ENCODE measurements at places on chromosomes 7 and 10. TPM values are rescaled to one million over a fixed set of nuclear protein-coding genes. Genes with fewer than 3 reads are reported as not detected.

PPRC1 gene
- total RNA-seq = 20.8 TPM

STK31 gene
- 1.0 TPM for total RNA-seq

UPK3B gene
- 3.3 TPM for total RNA-seq

BAG3 gene
- 65.9 TPM for total RNA-seq

HKDC1 gene
- total RNA-seq = 41.2 TPM

EVX1 gene
- not detected for total RNA-seq

- DNase-seq = no peak
These were observed 33.5 kb upstream of the TTYH3 start for GRCh38 chr7:2598154-2598823.

DNA sequence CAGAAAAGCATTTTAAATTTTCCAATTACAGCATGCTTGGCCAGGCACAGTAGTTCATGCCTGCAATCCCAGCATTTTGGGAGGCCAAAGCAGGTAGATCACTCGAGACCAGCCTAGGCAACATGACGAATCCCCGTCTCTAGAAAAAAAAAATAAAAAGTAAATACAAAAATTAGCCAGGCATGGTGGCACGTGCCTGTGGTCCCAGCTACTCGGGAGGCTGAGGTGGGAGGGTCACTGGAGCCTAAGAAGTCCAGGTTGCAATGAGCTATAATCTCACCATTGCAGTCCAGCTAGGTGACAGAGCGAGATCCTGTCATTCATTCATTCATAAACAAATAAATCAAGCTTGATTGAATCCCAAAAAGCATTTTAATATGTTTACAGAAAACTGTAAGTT lies 234.9 kb downstream of the PARD3 start:
- no peak for DNase-seq

DNA sequence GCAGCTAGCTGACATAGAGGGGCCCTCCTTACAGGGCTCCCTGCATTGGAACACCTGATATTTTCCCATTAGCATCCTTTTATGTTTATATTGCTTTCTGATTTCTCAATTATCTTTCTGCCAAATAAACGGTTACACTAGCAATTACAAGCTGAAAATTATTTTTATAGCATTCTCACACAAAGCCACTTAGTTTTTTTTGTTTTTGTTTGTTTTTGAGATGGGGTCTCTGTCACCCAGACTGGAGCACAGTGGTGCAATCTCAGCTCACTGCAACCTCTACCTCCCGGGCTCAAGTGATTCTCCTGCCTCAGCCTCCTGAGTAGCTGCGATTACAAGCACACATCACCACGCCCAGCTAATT lies 9.9 kb upstream of the ZC3HAV1 start:
- no peak for DNase-seq
